ENCODE measurements at places on chromosomes 5 and 9.
A peak's percentile ranks its signal among the peaks of the same experiment; 100 is the strongest.

DNA sequence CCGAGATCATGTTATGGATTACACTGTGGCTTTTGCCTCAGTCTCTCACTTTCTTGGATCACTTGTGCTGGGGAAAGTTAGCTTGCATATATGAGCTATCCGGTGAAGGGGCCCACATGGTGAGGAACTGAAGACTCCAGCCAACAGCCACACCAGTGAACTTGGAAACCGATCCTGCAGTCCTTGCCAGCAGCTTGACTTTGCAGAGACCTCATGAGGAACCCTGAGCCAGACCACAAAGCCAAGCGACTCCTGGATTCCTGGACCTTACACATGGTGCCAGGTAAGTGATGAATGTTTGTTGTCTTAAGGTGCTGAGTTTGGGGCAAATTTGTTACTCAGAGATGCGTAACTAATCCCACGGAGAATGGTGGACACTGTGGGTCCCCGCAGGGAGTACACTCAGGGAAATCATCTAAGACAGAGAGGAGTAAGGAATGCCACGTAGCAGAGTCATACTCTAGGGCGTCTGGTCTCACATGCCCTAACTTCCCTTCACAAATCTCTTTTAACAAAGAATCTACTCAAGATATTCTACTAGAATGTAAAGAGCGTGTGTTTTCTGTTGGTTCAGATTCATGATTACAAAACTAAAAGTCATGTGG lies 76.5 kb upstream of the PJA2 start:
- DNase-seq = no peak

DNA sequence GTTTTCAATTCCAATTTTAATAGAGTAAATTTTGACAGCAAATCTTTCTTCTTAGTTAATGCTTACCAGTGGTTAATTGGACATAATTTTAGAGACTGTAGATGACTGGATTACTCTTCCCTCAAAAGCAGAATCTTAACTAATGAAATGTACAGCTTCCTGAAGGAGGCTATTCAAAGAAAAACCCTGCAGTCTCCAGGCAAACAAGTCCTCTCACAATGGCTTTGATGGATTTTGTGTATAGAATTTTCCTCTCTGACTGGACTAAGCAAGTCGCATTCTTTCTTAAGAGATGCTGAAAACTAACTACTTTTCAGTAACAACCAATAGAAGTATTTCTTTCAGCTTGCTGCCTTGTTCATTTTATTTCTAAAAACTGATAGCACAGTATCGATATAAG lies 35.7 kb upstream of the TMED7 start:
- DNase-seq = no peak

DNA sequence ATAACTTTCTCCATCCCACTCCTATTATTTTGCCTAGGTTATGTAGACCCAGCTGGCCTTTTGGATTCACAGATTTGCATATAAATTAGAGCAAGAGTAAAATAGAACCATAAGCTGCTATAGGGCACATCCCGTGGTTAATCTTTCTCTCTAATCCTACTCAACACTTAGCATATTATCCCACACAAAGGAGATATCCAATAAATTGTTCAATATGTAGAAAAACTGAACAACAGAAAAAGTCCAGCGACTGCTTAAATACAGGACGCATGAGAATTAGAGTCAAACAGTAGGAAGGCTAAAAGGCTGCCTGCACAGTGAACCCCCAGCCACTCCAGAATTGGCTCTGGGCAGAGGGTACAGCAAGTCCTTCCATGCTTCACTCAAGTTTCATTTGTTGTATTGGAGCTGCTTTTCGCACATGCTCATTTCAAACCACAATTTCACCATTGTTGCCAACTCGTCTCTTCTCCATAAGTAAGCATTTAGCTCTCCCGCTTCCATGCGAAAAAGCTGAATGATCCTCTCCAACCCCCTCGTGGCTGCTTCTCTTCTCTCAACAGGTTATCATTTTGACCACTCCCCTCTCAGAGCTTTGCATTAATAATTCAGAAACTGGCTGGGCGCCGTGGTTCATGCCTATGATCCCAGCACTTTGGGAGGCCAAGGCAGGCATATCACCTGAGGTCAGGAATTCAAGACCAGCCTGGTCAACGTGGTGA lies 14.1 kb upstream of the IQGAP2 start:
- DNase-seq = no peak

- DNase-seq = no peak
These were observed 799.2 kb downstream of the BRINP1 start for GRCh38 chr9:118570066-118570465.

GRCh38 chr9:75891771-75892215 lies 1.3 kb downstream of the PCSK5 start:
- DNase-seq = no peak

DNA sequence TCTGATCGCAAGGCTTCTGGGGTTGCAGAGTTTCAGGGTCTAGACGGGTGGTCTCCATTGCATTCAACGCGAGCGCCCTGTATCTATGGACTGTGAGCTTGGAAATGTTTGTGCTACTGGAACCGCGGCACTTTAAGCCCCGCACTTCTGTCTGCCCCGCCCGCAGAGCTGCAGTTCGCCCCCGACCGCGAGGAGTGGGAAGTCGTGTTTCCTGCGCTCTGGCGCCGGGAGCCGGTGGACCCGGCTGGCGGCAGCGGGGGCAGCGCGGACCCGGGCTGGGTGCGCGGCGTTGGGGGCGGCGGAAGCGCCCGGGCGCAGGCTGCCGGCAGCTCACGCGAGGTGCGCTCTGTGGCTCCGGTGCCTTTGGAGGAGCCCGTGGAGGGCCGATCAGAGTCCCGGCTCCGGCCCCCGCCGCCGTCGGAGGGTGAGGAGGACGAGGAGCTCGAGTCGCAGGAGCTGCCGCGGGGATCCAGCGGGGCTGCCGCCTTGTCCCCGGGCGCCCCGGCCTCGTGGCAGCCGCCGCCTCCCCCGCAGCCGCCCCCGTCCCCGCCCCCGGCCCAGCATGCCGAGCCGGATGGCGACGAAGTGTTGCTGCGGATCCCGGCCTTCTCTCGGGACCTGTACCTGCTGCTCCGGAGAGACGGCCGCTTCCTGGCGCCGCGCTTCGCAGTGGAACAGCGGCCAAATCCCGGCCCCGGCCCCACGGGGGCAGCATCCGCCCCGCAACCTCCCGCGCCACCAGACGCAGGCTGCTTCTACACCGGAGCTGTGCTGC lies 1.0 kb downstream of the ADAMTS19 start:
- DNase-seq = no peak

DNA sequence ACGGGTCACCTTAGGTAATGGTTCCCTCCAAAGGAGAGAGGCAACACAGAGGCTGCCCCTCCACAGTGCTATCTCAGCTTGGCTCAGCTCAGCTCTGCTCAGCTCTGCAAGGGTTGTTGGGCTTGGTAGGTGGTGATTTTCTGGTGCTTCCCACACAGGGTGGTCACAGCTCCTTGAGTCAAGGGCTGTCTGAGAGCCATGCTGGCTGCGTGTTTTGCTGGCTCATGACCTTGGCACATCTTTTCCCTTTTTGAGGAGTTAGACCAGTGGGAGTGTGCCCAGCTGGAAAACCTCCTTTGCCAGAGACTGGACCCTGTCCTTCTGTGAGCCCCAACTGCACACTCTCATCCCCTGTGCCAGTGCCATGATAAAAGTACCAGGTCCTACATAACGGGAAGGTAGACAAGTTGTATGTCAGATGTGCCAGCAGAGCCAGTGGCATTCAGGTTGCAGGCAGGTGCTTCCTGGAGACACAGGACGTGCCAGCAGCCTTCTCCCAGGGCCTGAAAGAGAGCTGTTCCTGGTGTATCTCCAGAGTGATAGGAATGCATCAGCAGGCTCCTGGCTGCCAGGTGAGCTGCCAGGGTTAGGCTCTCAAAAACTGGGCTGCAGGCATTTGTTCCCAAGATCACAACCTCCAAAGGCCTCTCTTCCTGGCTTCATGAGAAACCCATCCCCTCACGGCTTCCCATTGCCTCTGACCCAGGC lies 118.6 kb upstream of the CXCL14 start:
- DNase-seq = no peak

GRCh38 chr5:132688536-132689339 lies 14.9 kb downstream of the IL4 start:
- no peak for DNase-seq

DNA sequence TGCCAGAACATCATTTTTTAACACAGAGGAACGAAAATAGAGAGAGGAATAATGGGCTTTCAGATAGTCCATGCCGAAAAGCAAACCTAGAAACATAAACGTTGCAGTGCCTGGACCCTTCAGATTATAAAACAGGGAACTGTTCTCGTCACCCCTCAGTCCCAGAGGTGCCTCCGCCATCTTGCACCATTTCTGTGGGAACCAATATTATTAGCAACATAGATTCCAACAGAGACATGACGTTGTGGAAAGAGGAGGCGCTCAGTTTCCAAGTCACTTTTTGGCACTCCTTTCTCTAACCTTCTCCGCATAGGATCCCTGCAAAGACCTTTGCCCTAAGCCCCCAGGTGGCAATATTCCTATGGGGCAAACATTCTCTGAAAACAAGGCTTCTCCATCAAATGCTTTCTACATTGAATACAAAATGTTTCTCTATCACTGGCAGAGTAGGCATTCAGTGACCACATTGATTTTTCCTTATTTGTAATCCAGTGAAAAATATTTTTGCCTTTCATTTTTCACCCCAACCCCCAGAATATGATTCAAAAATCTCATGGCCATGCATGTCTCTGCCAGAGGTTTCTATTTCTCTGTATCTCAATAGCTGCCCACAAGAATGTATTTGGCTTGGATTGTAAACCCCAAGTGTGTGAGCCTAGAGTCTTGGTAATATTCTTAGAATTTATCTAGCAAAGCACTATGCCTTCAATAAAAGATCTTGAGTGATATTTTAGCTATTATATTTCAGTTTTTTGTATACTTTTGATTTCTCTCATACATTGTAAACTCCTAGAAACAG lies 500.8 kb upstream of the WWC1 start:
- DNase-seq = no peak

DNA sequence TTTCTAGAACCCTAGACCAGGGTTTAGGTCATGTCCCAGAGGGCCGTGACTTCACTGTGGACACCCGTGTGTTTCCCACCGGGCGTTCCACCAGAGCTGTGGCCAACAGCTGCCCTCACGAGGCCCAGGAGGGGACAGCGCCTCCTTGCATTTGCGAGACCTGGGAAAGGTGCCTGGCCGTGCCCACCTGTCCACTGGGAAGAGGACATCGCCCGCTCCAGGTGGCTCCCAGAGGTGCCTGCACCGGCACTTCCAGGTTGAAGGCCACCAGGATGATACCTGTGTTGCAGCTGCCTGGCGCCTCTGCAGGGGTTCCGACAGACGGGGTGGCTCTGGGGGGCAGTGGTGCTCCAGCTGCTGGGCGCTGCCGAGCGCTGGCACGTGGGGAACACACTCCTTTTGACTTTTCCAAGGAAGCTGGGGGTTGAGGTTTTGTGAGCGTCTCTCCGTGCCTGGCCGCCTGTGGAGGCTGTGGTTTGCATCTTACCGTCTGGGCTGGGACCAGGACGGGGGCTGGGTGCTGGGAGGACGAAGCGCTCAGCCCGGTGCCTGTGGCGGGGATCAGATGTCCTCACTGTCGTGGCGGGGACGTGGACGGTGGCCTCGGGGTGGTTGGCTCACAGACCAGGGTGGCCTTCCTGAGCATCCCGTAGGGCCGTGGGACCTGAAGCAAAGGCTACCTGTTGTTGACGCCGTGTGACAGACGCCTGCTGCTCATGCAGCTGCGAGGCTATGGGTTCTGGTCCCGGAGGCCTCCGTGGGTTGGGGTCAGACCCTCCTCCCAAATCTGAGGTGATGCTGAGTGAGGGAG lies 19.2 kb downstream of the NKD2 start:
- DNase-seq = no peak

- DNase-seq = no peak
These were observed 468.9 kb downstream of the ACTL7B start for GRCh38 chr9:108386859-108387384.

- DNase-seq = no peak
These were observed 64.0 kb upstream of the STC2 start for GRCh38 chr5:173392172-173392571.

GRCh38 chr5:30401479-30402058 lies 791.9 kb upstream of the CDH6 start:
- DNase-seq = peak; percentile 67

- DNase-seq = no peak
These were observed 31.5 kb upstream of the INSYN2B start for GRCh38 chr5:170011751-170012150.

GRCh38 chr9:134611046-134611445 lies 30.6 kb upstream of the COL5A1 start:
- DNase-seq = no peak

DNA sequence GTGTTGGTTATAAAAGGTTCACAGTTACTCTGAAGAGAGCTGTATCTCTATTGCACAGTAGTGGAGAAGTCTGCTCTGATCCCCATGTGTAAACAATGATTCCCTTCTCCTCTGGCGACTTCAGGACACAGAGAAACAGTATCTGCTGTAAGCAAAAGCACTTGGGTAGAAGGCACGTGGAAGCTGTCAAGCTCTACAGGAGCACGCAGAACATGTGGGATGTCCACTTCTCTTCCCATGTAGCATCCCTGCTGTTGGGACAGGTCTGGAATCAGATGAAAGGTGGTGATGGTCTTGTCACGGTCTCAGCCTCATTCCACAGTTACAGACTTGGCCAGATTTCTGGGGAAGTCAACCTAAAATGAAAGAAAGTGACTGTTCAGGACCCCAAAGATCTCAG lies 9.4 kb upstream of the MAPK9 start:
- DNase-seq = no peak

GRCh38 chr5:67681703-67682102 lies 485.1 kb upstream of the CD180 start:
- no peak for DNase-seq

- DNase-seq = no peak
These were observed 93.4 kb downstream of the KCNIP1 start for GRCh38 chr5:170597109-170597751.

DNA sequence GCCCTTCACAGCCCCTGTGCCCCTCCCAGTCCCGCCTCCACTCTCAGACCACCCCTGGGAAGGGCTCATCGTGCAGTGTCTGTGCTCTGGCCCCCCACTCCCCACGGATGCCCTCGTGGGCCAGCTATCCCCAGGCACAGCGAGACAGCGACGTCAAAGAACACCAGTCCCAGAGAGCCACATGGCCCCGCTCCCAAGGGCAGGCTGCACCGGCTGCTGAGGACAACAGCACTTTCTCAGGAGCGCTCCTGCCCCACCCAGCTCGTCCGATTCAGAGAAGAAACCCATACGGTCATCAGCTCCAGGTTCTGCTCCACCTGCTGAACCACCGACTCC lies 4.8 kb upstream of the SNAPC4 start:
- no peak for DNase-seq

DNA sequence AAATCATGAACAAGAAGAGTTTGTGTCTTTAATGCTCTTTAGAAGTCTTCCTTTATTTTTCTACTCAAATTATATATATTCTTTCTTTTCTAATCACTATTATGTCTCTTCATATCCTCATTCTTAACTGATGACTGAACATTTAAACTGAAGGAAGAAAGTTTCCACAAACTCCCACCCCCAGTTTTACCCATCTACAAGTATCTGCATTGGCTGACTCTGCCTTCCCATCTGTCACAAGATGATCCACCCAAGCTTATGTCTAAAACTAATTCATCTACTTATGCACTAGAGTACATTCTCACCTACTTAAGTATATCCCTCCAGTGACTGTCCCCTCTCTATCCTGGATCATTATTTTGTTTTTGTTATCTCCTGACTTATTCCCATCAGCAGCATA lies 344.5 kb downstream of the PRR16 start:
- DNase-seq = no peak

- no peak for DNase-seq
These were observed 20.6 kb upstream of the ANGPTL2 start for GRCh38 chr9:127142931-127143464.

Measured in SHP77 (cell line).